ENCODE measurements at places on chromosomes 1 and 21. TPM values are rescaled to one million over a fixed set of nuclear protein-coding genes. Genes with fewer than 3 reads are reported as not detected.
A peak's percentile ranks its signal among the peaks of the same experiment; 100 is the strongest.

The SELL gene
- total RNA-seq = 4.2 TPM

The PTPN22 gene
- total RNA-seq = 6.6 TPM

GRCh38 chr1:53046930-53047329, 15.1 kb upstream of the PODN start:
- no peak overlapping the region for H3K27ac ChIP-seq
- H3K4me3 ChIP-seq = no peak overlapping the region
- no peaks in the 10 kb centered on the region for H3K27me3 ChIP-seq
- DNase-seq = no peak
- H3K36me3 ChIP-seq = peaks cover 3% of the 10 kb centered on the region
- H3K4me1 ChIP-seq = peaks cover 41% of the 10 kb centered on the region

DNA sequence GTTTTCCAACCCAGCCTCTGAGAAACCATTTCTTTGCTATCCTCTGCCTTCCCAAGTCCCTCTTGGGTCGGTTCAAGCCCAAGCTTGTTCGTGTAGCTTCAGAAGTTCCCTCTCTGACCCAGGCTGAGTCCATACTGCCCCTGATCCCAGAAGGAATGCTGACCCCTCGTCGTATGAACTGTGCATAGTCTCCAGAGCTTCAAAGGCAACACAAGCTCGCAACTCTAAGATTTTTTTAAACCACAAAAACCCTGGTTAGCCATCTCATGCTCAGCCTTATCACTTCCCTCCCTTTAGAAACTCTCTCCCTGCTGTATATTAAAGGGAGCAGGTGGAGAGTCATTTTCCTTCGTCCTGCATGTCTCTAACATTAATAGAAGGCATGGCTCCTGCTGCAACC, 23.8 kb downstream of the EIF2D start:
- H3K4me3 ChIP-seq = no peak overlapping the region
- peaks cover 14% of the 10 kb centered on the region for H3K36me3 ChIP-seq
- DNase-seq = no peak

DNA sequence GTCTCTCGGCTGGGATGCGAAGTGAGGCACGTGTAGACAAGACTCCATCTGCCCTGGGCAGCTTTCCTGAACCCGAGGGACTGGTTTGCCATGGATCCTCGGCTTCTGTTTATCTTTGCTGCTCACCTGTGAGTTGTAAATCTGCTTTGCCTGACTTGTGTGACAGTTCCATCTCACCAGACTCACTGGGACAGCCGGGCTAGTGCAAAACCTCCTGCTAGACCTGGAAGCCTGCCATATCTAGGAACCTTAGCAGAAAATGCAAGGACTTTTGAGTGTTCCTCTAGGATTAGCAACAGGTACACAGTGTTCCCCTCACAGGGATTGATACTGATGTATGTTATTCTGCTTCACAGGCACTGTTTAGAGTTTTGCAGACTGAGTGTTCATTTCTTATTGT, 218.6 kb downstream of the URB2 start:
- no peaks in the 10 kb centered on the region for H3K27me3 ChIP-seq
- peak overlapping the region; percentile 14 for H3K27ac ChIP-seq
- H3K4me3 ChIP-seq = no peak overlapping the region
- no peak for DNase-seq
- no peaks in the 10 kb centered on the region for H3K36me3 ChIP-seq
- peaks cover 32% of the 10 kb centered on the region for H3K4me1 ChIP-seq

DNA sequence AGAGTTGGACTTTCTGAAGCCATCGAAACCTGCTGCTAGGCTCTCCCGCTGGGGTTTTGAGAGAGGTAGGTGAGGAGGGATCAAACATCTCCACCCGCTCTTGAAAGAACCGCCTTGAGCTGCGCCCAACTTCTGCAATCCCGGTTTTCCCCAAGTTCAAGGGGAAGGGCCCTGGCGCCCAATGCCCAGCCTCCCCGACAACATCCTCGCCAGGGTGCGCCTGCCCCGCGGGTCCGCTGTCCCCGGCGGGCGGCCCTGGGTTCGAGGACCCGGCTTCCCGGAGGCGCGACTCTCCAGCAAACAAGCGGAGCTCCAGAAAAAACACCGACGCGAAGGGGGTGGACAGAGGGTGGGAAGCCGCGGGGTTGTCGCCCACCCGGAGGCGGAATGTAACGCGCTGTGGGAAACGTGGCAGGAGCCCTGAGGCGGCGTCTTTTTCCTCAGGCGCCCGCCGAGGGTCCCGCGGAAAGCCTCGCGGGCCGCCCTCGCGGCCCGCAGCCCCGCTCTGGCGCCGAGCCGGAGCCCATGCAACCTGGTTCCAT, 607 bp downstream of the BTG3 start:
- no peaks in the 10 kb centered on the region for H3K27me3 ChIP-seq
- H3K27ac ChIP-seq = peak overlapping the region; percentile 91
- no peaks in the 10 kb centered on the region for H3K36me3 ChIP-seq
- no peak for DNase-seq
- H3K4me3 ChIP-seq = peak overlapping the region; percentile 91
- H3K4me1 ChIP-seq = peaks cover 5% of the 10 kb centered on the region

GRCh38 chr1:41647221-41648135, 163.0 kb upstream of the EDN2 start:
- H3K4me1 ChIP-seq = no peaks in the 10 kb centered on the region
- no peaks in the 10 kb centered on the region for H3K27me3 ChIP-seq
- no peak overlapping the region for H3K27ac ChIP-seq
- no peaks in the 10 kb centered on the region for H3K36me3 ChIP-seq
- H3K4me3 ChIP-seq = no peak overlapping the region

GRCh38 chr1:112686835-112687234, 12.4 kb downstream of the MOV10 start:
- H3K27ac ChIP-seq = no peak overlapping the region
- no peak for DNase-seq
- no peaks in the 10 kb centered on the region for H3K27me3 ChIP-seq
- H3K4me1 ChIP-seq = no peaks in the 10 kb centered on the region

DNA sequence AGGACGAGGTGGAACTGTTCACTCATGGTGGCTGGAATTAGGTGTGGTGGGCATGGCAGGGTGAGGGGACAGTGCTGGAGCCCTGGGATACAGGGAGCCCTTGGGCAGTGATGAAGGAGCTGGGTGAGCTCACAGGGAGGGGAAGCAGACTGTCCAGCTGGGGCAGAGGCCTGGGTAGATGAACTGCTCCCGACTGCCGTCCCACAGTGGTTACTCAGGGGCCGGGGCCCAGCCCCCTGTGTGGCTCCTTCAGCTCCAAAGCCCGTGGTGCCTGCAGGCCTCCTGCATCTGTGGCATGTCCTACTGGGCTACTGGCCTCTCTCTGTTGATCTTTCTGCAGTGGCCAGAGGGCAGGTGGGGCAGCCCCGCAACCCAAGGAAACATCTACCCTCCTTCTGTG, 661.1 kb downstream of the NPHP4 start:
- H3K27ac ChIP-seq = no peak overlapping the region
- H3K36me3 ChIP-seq = no peaks in the 10 kb centered on the region
- no peak overlapping the region for H3K4me3 ChIP-seq
- H3K4me1 ChIP-seq = no peaks in the 10 kb centered on the region
- no peaks in the 10 kb centered on the region for H3K27me3 ChIP-seq

GRCh38 chr1:37755951-37756560, 8.9 kb downstream of the EPHA10 start:
- H3K4me3 ChIP-seq = no peak overlapping the region
- DNase-seq = no peak
- no peaks in the 10 kb centered on the region for H3K4me1 ChIP-seq

DNA sequence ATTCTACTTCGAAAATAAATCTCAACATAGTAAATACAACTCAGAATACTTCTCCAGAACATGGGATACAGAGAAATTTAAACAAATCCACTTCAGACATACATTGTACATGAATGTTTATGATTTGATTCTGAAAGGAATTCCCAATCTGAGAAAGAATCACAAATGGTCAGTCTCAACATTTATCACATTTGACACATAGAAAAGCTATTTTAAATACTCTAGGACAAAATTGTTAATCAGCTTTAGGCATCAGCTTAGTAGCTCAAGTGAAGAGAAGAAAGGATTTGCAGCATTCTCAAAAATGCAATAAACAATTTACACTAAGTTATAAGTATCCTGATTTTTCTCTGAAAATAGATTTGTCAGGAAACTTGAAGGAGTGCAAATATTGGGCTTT, 184.8 kb downstream of the PTPRC start:
- H3K27me3 ChIP-seq = no peaks in the 10 kb centered on the region
- no peak overlapping the region for H3K4me3 ChIP-seq
- no peak overlapping the region for H3K27ac ChIP-seq
- DNase-seq = no peak
- no peaks in the 10 kb centered on the region for H3K4me1 ChIP-seq
- no peaks in the 10 kb centered on the region for H3K36me3 ChIP-seq

DNA sequence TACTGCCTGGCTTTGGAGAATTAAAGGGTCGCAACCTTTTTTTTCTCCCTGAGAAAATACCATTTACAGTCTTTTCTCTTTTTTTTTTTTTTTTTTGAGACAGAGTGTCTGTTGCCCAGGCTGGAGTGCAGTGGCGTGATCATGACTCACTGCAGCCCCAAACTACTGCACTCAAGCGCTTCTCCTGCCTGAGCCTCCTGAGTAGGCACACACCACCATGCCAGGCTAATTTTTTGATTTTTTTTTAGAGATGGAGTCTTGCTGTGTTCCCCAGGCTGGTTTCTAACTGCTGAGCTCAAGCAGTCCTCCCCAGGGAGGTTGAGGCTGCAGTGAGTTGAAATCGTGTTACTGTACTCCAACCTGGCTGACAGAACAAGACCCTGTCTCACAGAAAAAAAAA, 24.6 kb downstream of the UBE4B start:
- no peak for DNase-seq
- H3K4me1 ChIP-seq = peaks cover 49% of the 10 kb centered on the region
- no peaks in the 10 kb centered on the region for H3K27me3 ChIP-seq
- peak overlapping the region; percentile 55 for H3K27ac ChIP-seq

GRCh38 chr1:47587891-47588582, 150.2 kb downstream of the FOXD2 start:
- H3K27ac ChIP-seq = no peak overlapping the region
- no peak for DNase-seq
- H3K4me3 ChIP-seq = no peak overlapping the region
- no peaks in the 10 kb centered on the region for H3K36me3 ChIP-seq
- H3K27me3 ChIP-seq = no peaks in the 10 kb centered on the region

GRCh38 chr1:157580179-157580827, 17.6 kb downstream of the FCRL4 start:
- H3K36me3 ChIP-seq = no peaks in the 10 kb centered on the region
- DNase-seq = no peak
- no peak overlapping the region for H3K4me3 ChIP-seq
